ENCODE measurements at places on chromosomes 7 and 10.

- no peak for DNase-seq
Measured at GRCh38 chr7:77402818-77403217, 13.3 kb downstream of the GSAP start.

GRCh38 chr7:80279760-80280159, 145.1 kb downstream of the GNAI1 start:
- DNase-seq, result no peak

DNA sequence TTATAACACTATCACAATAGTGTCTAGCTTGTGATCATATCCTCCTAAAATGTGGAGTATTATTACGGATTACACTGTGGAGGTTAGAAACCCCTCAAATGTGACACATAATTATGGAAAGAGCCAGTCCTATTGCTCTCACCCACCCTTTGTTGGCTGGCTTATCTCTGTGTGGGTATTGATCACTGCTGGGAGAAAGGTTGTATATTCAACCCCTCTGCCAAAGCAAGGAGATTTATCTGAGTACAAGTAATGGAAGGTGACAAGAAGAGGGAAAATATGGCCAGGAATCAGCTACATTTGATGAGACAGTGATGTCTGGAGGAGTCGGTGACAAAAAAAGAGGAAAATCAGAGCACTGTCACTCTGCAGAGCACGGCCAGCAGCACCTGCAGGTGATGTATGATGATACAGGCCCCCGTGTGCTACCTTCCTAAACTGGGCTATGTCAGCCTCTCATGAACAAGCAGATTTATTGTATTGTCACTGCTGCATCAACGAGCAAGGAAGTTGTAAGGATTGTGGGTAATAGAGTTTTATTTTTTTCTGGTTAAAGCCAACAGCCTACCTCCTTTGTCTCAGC, 235.3 kb downstream of the PHF14 start:
- no peak for DNase-seq

DNA sequence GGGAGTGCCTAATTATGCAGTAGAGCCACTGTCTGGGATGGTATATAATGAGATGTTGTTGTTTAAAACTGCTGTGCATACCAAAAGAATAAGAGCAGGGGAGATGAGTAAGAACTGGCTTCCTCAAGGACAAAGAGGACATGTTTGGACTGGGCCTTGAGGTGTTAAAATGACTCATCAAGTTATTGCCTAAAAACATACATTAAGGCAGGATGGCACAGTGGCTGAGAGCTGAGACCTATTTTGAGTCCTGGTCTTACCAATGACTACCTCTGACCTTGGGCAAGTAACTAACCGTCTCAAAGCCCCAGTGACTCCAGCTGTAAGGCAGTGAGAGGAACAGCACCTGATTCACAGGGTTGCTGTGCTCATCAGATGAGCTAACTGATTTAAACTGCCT, 71.1 kb downstream of the CFAP58 start:
- DNase-seq, result no peak

GRCh38 chr7:151487228-151487627, 32.5 kb downstream of the RHEB start:
- DNase-seq, result no peak

DNA sequence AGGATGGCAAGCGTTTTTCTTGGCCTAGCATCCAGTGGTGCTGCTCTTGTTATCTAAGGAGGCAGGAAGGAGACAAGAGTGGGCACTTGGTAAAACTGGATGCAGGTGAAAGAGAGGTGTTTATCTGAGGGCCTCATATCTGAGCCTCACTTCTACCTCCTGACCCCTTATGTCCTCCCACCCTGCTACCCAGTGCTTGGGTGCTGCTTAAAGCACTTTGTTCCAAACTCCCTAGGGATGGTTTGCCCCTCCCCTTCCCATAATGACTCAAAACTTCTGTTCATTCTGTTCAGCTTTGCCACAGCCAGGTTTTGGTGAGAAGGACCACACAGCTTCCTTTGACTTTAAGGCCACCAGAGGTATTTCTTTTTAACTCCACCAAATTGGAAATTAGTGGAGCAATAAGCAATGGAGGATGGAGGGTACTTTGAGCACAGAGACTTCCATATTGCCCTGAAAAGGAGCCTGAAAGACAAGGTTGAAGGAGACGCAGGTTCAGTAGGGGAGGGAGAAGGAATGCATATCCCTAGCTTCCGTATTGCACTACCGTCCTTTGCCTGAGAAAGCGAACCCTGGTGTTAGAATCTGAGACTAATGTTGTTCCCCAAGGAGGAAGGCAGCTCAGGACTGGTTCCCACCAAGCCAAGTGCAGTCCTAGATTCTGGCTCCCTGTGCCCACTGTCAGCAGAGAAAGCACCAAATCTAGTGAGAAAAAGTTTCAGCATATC, 30.1 kb downstream of the ENTPD1 start:
- DNase-seq, result no peak

Measured in DMS79 treated with DMSO at 0.1 percent for 48 hours (cell line).